ENCODE measurements at places on chromosomes 7 and 10. TPM values are rescaled to one million over a fixed set of nuclear protein-coding genes. Genes with fewer than 3 reads are reported as not detected.

The LIPN gene
- total RNA-seq, result not detected

The PDE1C gene
- 0.11 TPM for total RNA-seq

The SLC13A4 gene
- not detected for total RNA-seq

The CREB5 gene
- total RNA-seq, result 2.8 TPM

All from pulmonary artery endothelial cell (primary cell).